Ascending aorta (tissue), 2 donors: ENCODE measurements at places on chromosomes 11 and 22. TPM values are rescaled to one million over a fixed set of nuclear protein-coding genes. Genes with fewer than 3 reads are reported as not detected.

DNA sequence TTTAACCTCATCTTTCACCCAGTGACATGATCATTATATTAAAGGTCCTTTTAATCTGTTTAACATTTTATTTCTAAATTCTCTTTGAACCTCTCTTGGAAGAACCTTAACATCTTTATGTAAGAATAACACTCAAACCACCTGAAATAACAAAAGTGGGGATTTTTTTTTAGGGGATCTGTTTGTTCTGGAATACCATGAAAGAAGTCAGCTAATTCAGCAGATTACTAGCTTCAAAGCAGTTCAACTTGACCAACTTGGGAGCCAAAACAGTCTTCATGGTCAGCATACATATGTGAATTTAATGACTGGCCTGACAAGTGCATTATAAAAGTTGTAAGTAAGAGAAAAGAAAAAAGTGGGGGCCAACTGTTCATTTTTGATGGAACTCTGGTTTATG, 52.3 kb downstream of the CCDC34 start:
- no peak for DNase-seq
- no peak overlapping the region for H3K27ac ChIP-seq
- H3K27me3 ChIP-seq, result no peaks in the 10 kb centered on the region
- H3K4me1 ChIP-seq, result peaks cover 2% of the 10 kb centered on the region
- H3K4me3 ChIP-seq, result no peak overlapping the region

DNA sequence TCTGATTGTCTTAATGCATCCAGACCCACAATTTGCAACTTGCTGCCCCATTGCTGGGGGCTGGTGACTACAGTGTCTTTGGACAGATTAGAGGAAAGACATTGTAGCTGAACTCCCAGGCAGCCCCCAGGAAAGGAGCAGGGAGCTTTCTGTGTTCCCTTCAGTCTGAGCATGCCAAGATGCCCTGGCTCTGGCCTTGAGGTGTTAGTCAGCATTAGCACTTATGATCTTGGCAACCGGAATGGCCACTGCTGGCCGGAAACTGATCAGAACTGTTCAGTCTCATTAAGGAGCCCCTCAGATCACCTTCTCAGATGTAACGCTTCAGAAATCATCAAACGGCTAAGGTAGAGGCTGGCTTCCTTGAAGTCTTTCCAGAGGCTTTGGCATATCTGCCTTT, 195.2 kb downstream of the NAV2 start:
- H3K4me1 ChIP-seq, result peaks cover 39% of the 10 kb centered on the region
- DNase-seq, result no peak
- H3K4me3 ChIP-seq, result no peak overlapping the region

- no peaks in the 10 kb centered on the region for H3K36me3 ChIP-seq
- H3K27me3 ChIP-seq, result no peaks in the 10 kb centered on the region
Observed at GRCh38 chr11:65377036-65377435, 5.4 kb downstream of the SLC25A45 start.

GRCh38 chr22:43151251-43152002, at the start of gene TSPO:
TSS of gene TSPO (plus strand) at chr22:43151559. CDS start at chr22:43159239, 7,680 bp downstream.
- no peaks in the 10 kb centered on the region for H3K36me3 ChIP-seq
- H3K27ac ChIP-seq, result peak within 1 kb of the TSS; percentile 77
- peak; percentile 92 for DNase-seq
- H3K27me3 ChIP-seq, result no peaks in the 10 kb centered on the region
- H3K4me1 ChIP-seq, result peaks cover 6% of the 10 kb centered on the region
- H3K4me3 ChIP-seq, result peak within 1 kb of the TSS; percentile 83

The OR4D6 gene
- total RNA-seq, result not detected

The METTL15 gene
- 0.32 TPM for total RNA-seq

The CABP7 gene
- not detected for total RNA-seq
